ENCODE measurements at places on chromosomes 5 and 9.

DNA sequence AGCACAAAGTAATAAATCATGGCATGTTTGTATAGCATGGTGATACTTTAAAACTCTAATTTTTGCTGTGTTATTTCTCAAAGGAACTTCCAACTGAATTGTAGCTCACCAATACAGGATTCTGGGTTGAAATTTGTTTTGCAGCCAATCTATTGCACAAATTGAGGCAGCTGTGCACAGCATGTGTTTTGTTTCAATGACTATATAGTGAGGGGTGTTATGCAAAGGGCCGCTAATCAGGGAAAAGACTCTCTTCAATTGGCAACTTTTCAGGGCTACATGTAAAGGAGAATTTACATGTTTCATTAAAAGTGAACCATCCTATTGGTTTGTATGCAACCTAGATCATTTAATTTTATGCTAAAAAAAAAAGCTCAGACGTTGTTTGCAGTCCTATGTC, 44.6 kb downstream of the PLPPR1 start:
- no peak for DNase-seq

DNA sequence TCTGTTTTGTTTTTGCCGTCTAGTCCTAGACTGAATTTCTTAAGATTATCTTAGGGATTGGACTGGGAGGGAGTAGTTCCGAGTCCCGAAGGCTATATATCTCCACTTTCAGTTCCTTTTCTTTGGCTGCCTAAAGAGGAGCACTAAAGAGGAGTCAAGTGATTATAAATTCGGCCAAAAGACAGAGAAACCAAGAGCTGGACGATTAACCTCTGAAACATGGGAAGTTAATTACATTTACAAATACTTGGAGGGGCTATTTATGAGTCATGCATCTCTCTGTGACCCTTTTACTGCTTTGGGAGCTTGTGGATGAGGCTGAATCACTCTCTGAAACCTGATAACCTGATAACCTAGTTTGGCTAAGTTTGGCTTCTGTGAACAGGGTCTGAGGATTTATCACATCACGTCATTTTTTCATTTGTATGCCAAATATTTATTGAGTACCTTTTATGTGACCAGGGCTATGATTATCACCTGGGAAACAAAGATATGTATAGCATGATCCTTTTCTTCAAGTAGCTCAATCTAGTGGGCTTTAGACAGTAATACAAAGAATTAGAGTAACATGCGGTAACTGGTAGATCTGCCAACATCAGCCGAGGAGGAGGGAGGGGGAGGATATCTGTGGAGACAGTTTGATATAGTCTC, 180.9 kb downstream of the CD180 start:
- DNase-seq: no peak

- no peak for DNase-seq
Measured at GRCh38 chr5:28703651-28704260, 1665.4 kb upstream of the CDH9 start.

DNA sequence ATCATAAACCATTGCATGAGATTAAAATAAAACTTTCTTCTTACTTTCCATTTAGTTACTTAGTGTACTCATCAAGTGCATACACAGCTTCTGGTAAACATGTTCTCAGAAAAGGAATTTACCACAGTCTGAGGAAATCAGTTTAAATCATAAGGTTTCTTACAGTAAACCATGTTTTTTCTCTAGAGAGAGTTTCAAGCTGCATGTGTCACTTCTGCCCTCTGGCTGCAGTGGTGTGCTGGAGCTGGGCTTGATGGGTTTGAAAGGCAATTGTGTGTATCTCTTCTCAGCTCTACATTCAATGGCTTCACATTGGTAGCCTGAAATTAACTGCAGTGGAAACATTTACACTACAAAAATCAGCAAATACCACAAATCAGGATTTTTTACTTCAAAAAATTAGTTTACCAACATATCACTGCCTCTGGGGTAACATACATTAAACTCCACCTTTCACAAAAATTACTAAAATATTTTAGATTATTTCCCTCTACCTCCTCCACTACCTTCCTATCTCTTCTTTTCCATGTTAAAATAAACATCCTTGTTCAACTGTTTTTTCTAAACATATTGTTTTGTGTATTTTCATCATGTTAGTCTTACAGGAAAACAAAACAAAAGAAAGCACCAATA, 414.3 kb downstream of the ANXA1 start:
- DNase-seq: no peak

GRCh38 chr5:81650987-81651386, 99.9 kb downstream of the SSBP2 start:
- no peak for DNase-seq

GRCh38 chr9:131140550-131140949, 15.2 kb downstream of the NUP214 start:
- DNase-seq: no peak

DNA sequence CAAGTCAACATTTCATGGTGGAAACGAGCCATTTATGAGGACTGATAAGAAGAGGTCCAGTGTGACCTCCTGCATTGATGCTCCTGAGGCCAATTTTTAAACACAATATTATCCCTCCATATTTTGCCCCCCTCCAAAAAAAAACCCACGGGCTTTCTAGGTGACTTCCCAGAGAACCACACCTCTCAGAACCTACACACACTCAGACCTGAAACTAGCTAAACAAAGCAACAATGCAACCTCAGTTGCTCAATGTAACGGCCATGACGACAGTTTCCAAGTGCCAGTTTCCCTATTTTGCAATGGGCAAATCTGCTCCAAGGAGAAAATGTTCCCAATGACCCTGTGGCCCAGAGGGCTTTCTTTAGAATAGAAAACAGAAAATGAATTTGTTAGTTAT, 3.5 kb downstream of the NRG2 start:
- no peak for DNase-seq

DNA sequence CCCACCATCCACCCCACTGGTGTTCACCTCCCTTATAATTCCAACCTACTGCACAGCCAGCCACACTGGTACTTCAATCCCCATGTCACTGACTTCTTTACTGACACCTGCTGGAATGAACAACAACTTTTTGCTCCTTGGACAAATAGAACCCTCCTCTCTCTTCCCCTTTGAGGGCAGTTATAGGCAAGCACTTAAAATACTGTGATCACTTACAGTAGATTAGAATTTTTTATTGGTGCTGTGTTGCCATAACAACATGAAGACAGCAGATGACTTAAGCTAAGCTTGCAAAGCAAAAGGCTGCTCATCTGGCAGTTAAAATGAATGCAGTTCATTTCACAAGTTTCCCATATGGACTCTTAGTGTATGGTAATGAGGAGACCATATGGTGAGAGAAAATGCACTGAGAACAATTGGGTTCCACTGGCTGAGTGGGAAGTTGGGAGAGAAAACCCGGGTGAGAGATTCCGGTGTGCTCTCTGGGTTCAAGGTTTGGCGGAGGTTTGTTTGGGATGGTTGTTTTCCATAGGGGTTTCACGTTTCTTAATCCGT, 374.3 kb downstream of the EBF1 start:
- peak; percentile 64 for DNase-seq

DNA sequence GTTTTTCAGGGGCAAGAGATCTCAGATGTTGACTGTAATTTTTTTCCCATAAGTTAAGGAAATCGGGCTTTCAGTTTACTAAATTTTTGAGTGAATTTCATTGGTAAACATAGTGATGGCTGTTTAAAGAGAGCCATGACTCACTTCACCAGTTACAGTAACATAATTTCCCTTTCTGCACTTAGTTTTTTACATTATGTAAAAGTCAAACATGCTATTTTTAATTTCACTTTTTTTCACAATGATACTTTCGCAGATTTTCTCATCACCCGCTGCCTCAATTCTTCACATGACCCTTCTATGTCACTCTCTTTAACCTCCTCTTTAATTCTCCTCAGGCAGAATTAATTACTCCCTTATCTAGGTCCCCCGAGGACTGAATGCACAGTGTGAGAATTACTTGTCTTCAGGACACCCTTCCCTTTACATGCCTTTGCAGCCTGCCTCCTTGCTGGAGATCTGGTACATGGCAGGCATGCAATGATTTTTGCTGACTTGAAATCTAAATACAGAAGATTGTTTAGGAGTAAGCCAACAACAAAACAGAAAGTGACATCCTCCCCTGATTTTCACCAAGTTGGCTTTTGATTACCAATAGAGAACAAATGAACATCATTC, 217.5 kb upstream of the S1PR3 start:
- no peak for DNase-seq

DNA sequence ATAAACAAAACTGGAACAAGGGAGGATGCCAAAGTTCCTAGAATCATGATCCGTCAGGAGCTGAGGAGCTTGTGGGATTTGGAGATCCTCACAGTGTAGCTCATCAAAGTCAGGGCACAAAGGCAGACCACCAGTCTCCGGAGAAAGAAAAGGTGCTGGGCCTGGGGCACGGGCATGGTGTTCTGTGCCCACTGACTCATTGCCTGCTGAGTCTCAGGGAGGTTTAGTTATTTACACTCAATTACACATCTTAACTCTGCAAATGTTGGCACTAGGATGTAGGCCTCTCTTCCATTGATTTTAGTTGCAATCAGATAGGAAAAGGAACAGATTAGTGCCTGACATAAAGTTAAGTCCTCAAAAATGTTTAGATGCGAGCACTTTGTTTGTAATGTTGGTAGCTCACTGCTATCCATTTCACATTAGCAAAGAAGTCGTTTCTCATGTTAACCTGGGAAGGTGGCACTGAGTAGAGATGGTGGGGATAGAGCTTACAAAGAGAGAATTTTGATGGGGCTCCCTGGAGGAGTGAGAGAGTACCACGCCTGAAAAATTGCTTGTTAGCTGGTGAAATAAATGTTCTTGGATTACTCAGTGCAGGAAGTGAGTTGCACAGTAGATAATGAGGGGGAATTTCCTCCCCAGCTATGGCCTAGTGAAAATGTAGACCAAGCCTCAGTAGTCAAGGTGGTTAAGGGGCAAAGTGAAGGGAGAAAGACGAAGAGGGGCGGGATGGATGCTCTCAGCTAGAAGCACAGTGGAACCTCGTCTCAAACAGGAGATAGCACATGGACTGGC, 109.5 kb upstream of the CD180 start:
- no peak for DNase-seq

- no peak for DNase-seq
Measured at GRCh38 chr5:64880821-64881220, 112.1 kb downstream of the CWC27 start.

- DNase-seq: no peak
Measured at GRCh38 chr5:66247176-66247960, 103.3 kb downstream of the SREK1 start.

GRCh38 chr9:22040760-22041159, 31.7 kb upstream of the CDKN2B start:
- no peak for DNase-seq

- DNase-seq: no peak
Measured at GRCh38 chr5:73339051-73339575, 109.5 kb downstream of the FOXD1 start.

DNA sequence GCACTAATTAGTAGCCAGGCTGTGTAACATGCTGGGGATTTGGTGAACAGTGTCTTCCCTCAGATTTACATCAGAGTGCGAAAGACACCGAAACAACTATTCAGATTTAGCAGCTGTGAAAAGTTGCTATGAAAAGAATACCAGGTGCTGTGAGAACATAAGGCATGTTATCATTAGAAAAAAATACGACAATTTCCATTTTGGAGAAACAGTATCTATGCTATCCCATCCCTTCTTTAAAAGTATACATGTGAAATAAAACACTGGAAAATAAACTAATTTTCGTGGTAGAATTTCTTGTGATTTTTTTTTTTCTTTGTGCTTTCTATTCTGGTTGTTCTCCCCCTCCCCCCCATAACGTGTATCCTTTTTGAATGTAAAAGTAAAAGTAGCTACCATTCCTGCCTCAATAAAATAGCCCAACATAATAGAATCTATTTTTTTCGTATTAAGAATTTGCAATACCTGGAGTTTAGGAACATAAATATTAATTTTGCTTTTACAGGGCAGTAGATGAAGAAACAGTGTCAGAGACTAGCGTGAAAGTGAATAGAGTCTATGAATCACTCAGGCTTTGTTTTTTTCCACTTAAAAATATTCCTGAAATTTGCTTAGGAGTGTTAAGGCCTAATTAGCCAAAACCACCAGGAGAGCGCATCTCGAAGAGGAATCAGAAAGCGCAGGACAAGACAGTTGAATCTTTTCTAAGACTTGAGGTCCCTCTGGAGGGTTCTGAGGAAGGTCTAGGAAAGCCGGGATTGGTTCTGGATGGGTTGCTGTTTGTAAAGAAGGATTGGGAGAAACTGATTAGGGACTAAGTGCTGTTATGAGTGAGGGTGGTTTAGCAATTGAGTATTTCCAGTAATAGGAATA, 813 bp upstream of the SLU7 start:
- DNase-seq: no peak

DNA sequence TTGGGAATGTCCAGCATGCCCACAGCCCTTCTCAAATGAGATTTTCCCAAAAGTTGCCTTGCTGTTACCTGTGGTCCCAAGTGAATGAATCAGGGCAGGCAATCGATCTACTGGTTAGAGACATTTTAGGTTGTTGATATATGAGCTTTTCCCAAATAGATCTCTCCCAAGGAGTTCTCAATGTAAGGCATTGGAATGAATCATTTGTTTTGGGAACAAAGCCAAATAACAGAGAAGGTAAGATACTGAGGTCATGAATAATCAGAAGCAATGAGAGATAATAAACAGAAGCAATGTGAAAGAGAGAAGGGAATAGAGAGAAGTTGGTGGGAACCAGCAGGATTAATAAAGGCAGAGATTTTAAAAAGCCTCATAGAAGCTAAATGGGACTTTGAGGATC, 93.6 kb upstream of the FER start:
- DNase-seq: no peak

GRCh38 chr9:84750152-84750865, 80.8 kb downstream of the NTRK2 start:
- no peak for DNase-seq

- no peak for DNase-seq
Measured at GRCh38 chr5:31587546-31587945, 51.4 kb upstream of the PDZD2 start.

- DNase-seq: no peak
Measured at GRCh38 chr5:97931829-97932228, 748.8 kb upstream of the RIOK2 start.

DNA sequence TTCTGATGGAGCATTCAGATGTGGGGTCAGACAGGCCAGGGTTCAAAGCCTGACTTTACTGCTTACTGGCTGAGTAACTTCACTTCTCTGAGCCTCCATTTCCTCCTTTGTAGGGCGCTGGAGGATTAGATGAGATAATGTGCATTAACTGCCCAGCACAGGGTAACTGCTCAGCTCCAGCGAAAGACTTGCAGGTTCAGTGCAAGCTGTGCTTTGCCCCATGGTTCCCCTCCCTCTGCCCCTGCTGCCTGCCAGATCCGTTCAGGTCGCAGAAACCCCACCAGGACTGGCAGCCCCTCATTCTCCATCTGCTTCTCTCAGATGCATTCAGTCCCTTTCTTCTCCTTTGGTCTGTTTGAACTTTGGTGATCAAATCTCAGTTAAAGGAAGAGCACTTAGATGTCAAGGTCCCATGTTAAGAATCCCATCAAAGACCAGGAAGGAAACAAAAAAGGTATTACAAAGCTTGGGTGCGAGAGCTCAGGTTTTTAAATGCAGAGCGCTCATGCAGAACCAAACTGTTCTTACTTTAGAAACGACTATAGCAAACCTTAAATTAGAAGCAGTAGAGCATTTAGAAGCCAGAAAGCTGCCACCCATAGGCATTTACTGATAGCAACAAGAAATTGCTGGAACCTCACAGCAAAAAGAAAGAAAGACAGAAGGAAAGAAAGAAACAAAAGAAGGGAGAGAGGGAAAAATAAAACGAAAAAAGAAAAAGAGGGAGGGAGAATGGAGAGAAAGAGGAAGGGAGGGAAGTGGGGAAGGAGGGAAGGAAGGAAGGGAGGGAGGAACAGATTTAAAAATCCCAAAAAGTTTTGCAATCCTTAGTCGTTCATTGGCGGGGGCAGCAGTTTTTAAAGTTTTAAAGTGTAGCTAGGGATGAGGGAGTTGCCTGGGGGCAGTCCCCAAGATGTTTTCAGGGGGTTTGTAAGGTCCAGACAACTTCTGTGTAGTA, 23.5 kb downstream of the AFAP1L1 start:
- no peak for DNase-seq
